ENCODE measurements at places on chromosomes 13 and 19.

DNA sequence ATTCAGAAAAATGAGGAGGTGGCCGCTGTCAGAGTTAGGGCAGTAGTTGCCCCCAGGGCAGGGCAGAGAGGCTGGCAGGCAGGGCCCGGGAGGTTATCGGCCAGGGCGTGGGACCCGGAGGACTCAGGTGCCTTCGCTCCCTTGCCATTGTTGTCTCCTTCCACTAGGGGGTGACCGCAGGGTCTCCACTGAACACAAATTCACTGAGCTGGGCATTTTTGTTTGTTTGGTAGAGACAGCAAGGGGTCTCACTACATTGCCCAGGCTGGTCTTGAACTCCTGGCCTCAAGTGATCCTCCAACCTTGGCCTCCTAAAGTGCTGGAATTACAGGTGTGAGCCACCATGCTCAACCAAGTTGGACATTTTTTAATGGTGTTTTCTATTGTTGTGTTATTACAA lies 25.1 kb downstream of the CARS2 start:
- DNase-seq = no peak

DNA sequence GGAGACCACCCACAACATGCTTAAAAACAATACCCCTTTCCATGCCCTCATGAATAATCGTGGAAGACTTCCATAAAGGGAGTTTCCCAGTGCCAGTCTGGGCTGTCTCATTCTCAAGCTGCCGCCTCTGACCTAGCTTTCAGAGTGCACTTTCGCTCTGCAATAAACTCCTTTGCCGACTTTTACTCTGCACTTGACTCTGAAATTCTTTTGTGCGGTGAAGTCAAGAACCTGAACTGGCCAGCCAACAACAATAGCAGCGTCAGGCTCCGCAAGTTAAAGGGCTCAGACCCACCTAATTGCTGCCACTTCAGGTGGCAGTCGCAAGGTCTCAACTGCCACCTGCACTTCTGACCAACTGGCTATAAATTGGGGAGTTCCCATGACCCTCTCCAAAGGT lies 10.3 kb upstream of the LEUTX start:
- DNase-seq = no peak

- no peak for DNase-seq
Observed at GRCh38 chr13:111278743-111279652, 41.4 kb upstream of the TEX29 start.

DNA sequence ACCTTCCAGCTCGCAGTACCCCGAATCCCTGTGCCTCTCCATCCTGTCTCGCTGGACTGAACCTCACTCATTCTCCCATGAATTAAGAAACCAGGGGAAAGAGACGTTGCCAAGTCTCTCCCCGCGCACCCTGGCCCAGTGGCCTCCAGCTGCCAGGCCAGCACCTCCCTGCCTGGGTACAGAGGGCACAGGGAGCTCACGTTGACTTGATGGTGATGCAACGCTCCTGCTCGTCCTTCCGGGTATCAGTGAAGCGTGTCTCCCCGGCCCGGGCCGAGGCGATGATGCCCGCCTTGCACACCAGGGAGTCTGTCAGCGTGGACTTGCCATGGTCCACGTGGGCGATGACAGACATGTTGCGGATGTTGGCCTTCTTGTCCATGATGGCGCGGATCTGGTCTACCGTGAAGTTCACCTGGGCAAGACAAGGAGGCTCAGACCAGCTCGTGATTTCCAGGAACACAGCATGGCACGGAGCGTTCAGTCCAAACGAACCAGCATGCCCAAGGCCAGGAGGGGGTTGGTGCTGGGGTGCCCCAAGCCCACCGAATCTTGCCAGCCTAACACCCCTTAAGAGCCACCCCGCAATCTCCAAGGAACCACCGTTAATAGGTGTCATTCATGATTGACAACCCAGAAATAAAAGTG lies 1.2 kb downstream of the EEF2 start:
- DNase-seq = peak; percentile 34

GRCh38 chr13:105047676-105048295 lies 1487.7 kb downstream of the EFNB2 start:
- DNase-seq = no peak
